ENCODE measurements at places on chromosomes 7 and 10. TPM values are rescaled to one million over a fixed set of nuclear protein-coding genes. Genes with fewer than 3 reads are reported as not detected.

FRMD4A gene
- 0.09 TPM for total RNA-seq

OR9A4 gene
- not detected for total RNA-seq

PIP gene
- not detected for total RNA-seq

FEZF1 gene
- not detected for total RNA-seq

CDK14 gene
- total RNA-seq: 0.20 TPM

ZNF92 gene
- total RNA-seq: 17.0 TPM

NAMPT gene
- total RNA-seq: 188 TPM

BLVRA gene
- total RNA-seq: 46.9 TPM

PRSS37 gene
- not detected for total RNA-seq

All from activated CD8-positive, alpha-beta memory T cell treated with anti-CD3 and anti-CD28 coated beads, Interleukin-2, amount 10 ng/mL, durations not matched to agents 7 days and 5 days (primary cell).